NCI-H1694 treated with DMSO at 0.1 percent for 48 hours (cell line): ENCODE measurements at places on chromosomes 5 and 9.

- DNase-seq: no peak
Measured at GRCh38 chr9:115382865-115383264, 264.9 kb upstream of the TNC start.

GRCh38 chr9:114851306-114851705 lies 45.5 kb upstream of the TNFSF15 start:
- no peak for DNase-seq

- DNase-seq: no peak
Measured at GRCh38 chr9:78745331-78745730, 448.4 kb downstream of the PSAT1 start.

DNA sequence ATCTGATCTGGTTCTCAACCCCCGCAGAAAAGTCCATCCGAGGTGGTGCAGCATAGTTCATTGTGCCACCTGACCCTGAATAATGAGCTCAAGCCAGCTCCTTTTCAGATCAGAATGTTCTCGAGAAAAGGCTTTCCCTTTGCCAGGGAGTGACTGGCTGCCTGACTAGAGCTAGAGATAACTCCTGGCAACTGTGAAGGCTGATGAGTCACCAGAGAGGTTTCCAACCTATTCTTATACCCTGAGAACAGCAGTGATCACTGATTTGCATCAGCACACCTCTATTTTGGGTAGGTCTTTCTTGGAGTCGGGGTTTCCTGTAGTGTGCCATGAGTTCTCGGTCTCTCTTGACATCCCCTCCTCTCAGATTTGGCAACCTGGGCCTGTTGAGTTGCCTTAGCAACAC lies 127.9 kb downstream of the PIK3R1 start:
- no peak for DNase-seq

DNA sequence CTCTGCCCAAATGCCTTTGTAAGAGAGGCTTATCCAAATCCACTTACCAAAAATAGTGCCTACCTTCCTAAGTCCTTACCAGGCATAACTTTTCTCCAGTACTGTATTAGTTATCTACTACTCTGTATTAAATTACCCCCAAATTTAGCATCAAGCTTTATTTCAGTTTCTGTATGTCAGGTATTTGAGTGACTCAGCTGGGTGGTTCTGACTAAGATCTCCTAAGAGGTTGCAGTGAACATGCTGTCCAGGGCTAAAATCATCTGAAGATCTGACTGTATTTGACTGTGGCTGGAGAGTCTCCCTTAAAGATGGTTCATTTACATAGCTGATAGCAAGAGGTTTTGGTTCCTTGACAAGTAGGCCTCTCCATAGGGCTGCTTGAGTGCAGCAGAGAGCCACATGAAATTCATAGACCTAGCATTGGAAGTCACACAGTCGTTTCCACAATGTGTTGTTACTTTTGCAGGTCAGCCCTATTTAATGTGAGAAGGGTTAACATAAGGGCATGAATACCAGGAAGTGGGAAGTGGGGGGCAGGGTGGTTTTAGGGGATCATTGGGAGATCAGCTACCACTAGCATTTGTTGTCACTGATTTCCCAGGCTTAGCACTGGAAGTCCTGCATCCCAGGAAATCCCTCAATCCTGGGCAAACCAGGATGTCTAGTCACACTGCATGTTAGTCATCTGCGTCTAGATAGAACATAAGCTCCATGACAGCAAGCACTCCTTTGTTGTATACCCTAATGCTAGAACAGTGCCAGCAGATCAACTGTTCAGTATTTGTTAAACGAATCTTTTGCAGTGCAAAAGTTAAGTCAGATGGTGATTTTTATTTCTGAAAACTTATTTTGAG lies 2.0 kb upstream of the ZNF622 start:
- no peak for DNase-seq

DNA sequence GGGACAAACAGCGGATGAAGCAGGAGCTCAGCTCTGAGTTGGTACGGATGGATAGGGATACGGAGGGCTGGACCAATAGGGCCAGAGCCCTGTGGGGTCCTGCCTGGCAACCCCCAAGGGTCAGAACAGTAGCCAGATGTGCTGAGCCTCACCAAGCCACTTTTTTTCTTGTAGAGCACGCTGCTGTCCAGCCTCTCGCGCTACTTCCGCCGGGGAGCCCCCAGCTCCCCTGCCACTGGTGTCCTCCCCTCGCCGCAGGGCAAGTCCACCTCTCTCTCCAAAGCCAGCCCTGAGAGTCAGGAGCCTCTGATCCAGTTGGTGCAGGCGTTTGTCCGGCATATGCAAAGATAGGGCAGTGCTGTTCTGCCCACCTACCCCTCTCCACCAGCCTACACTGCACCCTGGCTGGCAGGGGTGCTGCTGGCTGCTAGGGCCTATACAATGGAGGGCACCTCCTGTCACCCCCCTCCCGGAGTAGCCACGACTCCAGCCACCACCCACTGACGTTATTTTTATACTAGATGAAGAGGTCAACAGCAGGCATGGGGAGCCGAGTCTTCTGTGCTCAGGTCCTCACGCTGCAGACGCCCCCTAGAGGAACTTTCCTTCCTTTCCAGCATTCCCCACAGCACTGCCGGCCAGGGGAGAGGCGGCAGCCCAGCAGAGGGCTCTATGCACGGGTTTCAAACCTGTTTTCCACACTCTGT lies 21.6 kb downstream of the SH3GLB2 start:
- peak; percentile 70 for DNase-seq

DNA sequence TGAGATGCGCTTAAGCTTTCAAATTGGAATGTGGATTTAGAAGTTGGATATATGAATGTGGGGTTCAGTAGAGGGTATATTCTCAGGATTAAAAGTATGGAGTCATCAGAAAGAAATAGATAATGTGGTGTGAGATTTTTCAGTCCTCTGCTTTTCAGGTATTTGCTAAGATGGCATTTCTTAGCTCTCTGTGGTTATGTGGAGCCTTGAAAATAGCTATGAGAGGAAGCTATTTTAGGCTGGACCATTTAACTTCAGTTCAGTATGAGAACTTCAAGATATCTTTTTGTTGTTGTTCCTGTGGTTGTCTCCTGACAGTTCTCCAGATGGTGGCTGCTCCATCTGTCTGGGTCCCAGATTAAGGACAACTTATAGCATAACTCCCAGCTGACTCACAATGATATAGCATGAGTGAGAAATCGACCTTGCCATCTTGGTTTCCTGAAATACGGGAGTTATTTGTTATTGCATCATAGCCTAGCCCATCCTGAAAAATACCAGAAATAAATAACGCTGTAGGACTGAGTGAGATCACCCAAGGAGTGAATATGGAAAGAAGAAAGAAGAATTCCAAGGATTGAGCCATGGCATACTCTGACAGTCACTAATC lies 461.5 kb downstream of the ANXA1 start:
- no peak for DNase-seq

GRCh38 chr5:98066910-98067309 lies 706.6 kb upstream of the RGMB start:
- DNase-seq: no peak

GRCh38 chr5:150321211-150321610 lies 18.5 kb upstream of the ARSI start:
- no peak for DNase-seq

GRCh38 chr9:82558346-82558745 lies 504.6 kb downstream of the RASEF start:
- no peak for DNase-seq

DNA sequence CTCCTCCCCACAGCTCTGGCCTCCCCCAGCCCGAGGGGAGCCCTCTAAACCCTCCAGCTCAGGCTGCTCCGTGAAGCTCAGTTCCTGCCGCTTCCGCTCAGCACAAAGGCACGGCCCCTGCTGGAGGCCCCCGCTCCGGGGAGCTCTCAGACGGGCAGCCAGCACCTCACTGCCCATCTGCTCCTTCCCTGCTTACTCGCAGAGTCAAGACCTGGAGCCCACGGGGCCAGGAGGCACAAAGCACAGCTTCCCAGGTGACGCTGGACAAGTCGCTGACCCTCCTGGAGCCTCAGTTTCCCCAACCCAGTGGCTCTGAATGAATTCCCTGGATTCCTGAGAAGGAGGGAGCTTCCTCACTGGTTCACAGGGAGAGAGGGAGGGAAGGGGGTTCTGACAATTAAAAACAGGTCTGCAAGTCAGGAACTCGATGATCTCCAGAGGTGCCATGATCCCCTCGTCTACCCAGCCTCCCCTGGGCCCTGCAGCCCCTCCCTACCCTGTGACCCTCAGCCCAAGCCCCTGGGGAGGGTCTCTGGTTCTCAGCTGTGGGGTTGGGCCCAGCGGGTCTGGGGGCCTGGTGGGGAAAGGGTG lies 36.2 kb downstream of the VAV2 start:
- DNase-seq: peak; percentile 12

- no peak for DNase-seq
Measured at GRCh38 chr5:14980698-14981097, 109.1 kb upstream of the ANKH start.

- no peak for DNase-seq
Measured at GRCh38 chr9:124202447-124202971, 55.2 kb upstream of the NEK6 start.

DNA sequence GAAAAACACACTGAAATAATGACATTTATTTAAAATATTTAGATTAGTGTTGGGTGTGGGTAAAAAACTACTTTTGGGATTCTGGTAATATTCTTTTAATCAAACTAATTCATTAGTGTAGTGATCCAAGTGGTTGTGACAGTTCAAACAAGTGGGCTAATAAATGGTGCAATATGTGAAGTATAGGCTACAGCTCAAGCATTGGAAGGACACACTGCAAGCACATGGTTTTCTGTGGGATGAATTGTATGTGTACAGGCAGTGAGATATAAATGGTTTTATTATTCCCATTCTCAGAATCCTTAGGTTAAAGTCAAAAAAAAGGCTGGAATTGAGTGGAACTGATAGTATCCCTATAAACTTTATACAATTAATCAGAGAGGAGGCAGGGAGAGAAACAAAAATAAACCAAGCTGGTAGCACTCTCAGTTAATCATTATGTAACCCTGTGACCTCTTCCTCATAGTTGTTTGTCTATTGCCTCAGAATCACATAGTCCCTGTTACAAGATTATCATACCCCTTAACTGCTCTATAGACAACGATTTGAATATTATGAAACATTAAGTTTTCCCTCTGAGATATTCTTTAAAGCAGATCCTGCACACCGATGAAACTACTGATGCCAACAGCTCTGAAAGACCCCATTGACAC lies 1755.4 kb upstream of the ACO1 start:
- DNase-seq: no peak

DNA sequence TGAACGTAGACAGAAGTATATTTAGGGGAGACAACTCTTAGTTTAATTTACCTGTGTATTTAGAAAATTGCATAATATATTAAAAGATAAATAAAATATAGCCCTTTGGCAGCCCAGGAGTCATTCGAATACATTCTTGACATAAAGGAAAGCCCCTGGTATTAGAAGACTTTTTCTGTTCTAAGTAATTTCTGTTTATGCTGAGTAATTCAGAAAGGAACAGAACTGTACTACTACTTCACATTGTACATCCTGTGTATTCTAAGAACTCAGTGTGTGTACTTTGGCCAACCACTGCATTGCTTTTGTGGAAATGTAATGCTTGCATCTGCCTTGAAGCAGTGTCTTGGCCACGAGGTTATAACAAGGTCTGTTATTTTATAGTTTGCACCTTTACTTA lies 136.4 kb downstream of the KDM4C start:
- no peak for DNase-seq

DNA sequence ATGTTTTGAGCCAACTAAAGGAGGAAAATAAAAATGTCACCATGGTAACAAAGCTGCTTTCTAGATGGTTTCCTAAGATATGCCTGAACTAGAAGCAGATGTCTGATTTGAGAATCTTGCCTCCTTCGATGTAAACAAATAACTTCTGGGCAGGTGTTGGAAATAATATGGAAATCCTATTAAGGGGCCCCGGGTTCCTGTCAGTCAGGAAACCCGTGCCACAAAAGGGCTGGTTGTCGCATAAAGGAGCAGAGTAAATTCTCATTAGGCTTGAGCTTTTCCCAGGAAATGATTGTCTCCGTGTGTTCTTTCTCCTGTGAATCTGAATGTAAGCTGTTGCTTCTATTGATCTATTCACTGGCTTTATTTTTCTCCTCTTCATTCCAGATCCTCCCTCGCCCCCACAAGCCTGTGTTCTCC lies 90.8 kb downstream of the TLE4 start:
- DNase-seq: no peak

- DNase-seq: no peak
Measured at GRCh38 chr9:133619791-133620190, 10.6 kb upstream of the FAM163B start.

- peak; percentile 84 for DNase-seq
Measured at GRCh38 chr5:169764018-169764378, 126.9 kb downstream of the DOCK2 start.

DNA sequence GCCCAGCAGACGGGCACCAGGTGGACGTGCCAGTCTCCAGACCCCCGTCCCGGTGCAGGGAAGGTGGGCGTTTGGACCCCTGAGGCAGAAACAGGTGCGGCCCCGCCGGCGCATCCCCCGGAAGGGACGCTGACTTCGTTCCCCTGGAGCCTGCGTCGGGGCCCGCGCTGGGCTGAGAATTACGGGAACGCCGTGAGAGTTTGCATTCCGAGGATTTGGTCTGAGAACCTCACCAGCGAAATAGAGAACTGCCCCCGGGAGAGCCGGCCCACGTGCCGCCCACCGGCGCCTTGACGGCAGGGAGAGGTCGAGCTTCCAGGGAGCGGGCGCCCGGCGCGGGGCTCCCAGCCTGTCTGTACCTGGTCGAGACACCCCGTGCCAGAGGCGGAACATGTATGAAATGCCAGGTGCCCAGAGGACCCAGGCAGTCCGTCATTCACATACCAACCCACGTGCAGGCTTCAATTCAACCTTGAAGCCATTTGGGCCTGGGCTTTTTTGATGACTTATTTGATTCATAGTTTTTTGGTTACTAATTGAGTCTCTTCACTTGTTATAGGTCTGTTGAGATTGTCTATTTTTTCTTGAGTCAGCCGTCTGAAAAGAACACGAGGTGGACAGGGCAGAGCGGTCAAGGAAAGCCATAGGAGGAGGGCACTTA lies 877 bp upstream of the CAMSAP1 start:
- DNase-seq: no peak

- no peak for DNase-seq
Measured at GRCh38 chr9:136857166-136857565, 5.0 kb downstream of the MAMDC4 start.

DNA sequence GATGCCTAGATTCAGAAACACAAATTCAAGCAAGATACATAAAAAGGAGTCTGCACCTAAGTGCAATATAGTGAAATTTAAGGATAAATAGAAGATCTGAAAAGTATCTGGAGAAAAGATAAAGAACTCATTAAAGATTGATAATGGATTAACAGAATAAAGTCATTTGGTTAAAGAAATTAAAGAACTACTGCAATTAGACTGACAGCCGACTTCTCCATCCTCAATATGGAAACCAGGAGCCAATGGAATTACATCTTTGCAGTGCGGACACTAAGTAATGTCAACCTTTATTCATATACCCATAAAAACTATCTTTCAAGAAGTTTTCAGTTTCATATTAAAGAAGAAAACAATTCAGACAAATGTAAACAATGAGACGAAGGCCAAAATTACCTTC lies 81.0 kb downstream of the MRPL36 start:
- no peak for DNase-seq

- no peak for DNase-seq
Measured at GRCh38 chr5:180829726-180830125, 27.1 kb upstream of the MGAT1 start.

GRCh38 chr5:88539026-88539425 lies 270.4 kb upstream of the TMEM161B start:
- DNase-seq: no peak
